Mesothelial cell of epicardium (in vitro differentiated cells): ENCODE measurements at places on chromosomes 3 and 15. TPM values are rescaled to one million over a fixed set of nuclear protein-coding genes. Genes with fewer than 3 reads are reported as not detected.
A peak's percentile ranks its signal among the peaks of the same experiment; 100 is the strongest.

Gene PAQR9
- total RNA-seq = 0.09 to 0.18 TPM in 2 of 3 replicates, not detected in the other

Gene WDR49
- total RNA-seq = 0.40 to 0.55 TPM (median 0.47 TPM) in 3 replicates

Gene IGF2BP2
- total RNA-seq = 191 to 201 TPM (median 191 TPM) in 3 replicates

Gene ZKSCAN7
- total RNA-seq = 18.9 to 20.5 TPM (median 19.6 TPM) in 3 replicates

Gene GP9
- not detected in 3 replicates for total RNA-seq

Gene MITF
- 6.9 to 8.2 TPM (median 7.0 TPM) in 3 replicates for total RNA-seq

Gene NR1I2
- 0.07 to 0.20 TPM (median 0.11 TPM) in 3 replicates for total RNA-seq

Gene C3orf80
- not detected in 3 replicates for total RNA-seq

Gene CYP1A2
- 0.09 TPM in 1 of 3 replicates, not detected in the others for total RNA-seq

- peaks cover 29% of the 10 kb centered on the region for H3K36me3 ChIP-seq
- peak overlapping the region; percentile 100 for H3K27ac ChIP-seq
- peaks cover 22% of the 10 kb centered on the region for H3K4me1 ChIP-seq
- no peaks in the 10 kb centered on the region for H3K27me3 ChIP-seq
- DNase-seq = no peak
Observed at GRCh38 chr3:9793161-9793781, 389 bp downstream of the ARPC4 start.

GRCh38 chr3:194346621-194347020 lies 4.5 kb downstream of the CPN2 start:
- H3K27ac ChIP-seq = no peak overlapping the region
- H3K36me3 ChIP-seq = no peaks in the 10 kb centered on the region
- H3K4me3 ChIP-seq = no peak overlapping the region
- peaks cover 5% of the 10 kb centered on the region for H3K4me1 ChIP-seq
- H3K27me3 ChIP-seq = peaks cover 15% of the 10 kb centered on the region

DNA sequence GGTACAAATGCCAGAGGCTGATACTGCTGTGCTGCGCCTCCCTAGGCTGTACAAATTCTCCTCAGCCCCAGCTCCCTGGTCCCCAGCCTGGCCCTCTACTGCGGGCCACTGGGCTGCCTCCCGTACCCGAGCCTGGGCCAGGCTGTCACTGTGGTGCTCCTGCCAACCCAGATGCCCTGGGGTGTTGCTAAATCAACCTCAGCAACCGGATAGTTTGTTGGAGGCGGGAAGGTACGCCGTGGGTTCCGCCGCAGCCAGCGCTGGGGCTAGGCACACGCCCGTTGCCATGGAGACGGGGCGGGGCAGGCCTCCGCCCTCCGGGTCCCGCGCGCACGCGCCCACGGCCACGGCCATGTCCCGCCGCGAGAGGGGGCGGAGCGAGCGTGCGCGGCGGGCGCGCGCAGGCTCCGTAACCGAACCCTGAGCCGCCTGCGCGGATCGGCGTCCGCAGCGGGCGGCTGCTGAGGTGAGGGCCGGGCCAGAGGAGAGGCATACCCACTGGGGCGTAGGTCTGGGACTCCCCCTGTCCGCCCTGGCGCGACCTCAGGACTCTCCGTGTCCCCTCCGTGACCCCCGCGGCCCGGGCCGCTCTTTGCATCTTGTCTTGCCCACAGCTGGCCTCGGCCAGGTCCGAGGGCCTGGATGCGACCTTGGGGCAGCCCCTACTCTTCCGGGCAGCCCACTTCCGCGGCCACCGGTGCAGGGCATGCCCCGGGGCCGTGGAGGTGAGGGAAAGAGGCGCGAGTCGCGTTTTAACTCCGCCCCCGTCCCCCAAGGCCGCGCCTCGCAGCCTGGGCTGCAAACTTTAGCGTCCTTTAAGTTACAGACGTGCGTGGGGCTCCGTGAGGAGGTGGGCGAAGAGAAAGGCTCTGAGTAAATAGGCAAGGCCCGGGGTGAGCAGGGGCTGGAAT lies at the start of gene TEX264:
TSS of gene TEX264 (plus strand) at position 430 of the 911 bp plus-strand sequence. CDS start 3,053 bp downstream, outside the sequence.
- peaks cover 3% of the 10 kb centered on the region for H3K36me3 ChIP-seq
- peaks cover 25% of the 10 kb centered on the region for H3K4me1 ChIP-seq
- peak within 1 kb of the TSS; percentile 79 for H3K4me3 ChIP-seq
- H3K27ac ChIP-seq = peak within 1 kb of the TSS; percentile 54
- H3K27me3 ChIP-seq = no peaks in the 10 kb centered on the region

DNA sequence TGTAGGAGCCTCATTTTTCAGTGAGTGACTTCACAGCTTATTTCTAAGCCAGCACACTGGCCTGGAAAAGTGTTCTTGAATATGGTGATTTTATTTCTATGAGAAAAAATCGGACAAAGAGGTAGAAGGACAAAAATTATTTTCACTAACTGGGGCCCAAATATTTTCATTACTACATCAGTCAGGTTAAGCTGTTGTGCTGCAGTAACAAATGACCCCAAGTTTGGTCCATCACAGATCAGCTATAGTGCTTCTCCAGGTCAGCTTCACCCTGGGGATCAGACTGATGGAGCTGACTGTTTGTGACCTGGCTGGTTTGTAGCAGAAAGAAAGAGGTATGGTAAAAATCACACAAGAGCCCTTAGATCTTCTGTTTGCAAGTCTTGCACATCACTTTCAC lies 97.9 kb upstream of the STT3B start:
- H3K36me3 ChIP-seq = peaks cover 10% of the 10 kb centered on the region
- H3K4me3 ChIP-seq = no peak overlapping the region
- DNase-seq = no peak
- no peaks in the 10 kb centered on the region for H3K27me3 ChIP-seq
- peaks cover 7% of the 10 kb centered on the region for H3K4me1 ChIP-seq

GRCh38 chr15:101233651-101234280 lies 18.1 kb downstream of the CHSY1 start:
- H3K27ac ChIP-seq = peak overlapping the region; percentile 45
- H3K36me3 ChIP-seq = peaks cover 45% of the 10 kb centered on the region
- no peaks in the 10 kb centered on the region for H3K27me3 ChIP-seq
- peaks cover 27% of the 10 kb centered on the region for H3K4me1 ChIP-seq

GRCh38 chr3:144549166-144549565 lies 577.5 kb downstream of the DIPK2A start:
- H3K4me3 ChIP-seq = no peak overlapping the region
- peaks cover 51% of the 10 kb centered on the region for H3K4me1 ChIP-seq
- peak overlapping the region; percentile 76 for H3K27ac ChIP-seq

DNA sequence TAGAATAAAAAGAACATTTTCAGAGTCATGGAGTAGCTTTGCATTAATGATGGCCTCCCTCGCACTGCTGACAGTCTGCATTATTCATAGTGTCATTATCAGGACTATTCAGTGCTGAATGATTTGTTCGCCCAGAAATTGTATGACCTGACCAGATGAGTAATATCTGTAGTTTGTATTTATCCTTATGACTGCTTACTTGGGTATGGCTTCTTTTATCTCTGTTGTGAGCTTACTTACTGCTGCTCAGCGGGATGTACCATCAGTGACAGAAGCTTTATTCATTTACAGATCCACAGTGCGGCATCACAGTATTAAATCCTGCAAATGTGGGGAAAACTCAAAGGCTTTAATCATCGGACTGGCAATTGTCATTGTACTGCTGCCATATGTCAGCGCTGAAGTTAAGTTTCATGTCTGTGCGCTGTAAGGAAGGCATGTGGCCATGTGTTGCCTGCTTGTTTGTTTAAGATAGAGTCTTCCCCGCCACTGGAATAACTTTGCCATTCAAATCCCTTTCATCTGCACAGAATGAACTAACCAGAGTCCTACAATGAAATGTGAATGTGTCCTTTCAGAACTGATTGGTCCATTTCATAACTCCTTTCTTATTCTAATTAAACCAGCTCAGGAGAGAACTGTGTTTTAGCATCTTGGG lies 262.2 kb downstream of the CHL1 start:
- H3K4me1 ChIP-seq = peaks cover 15% of the 10 kb centered on the region
- no peaks in the 10 kb centered on the region for H3K36me3 ChIP-seq

- no peaks in the 10 kb centered on the region for H3K4me1 ChIP-seq
- H3K27me3 ChIP-seq = peaks cover 33% of the 10 kb centered on the region
- H3K27ac ChIP-seq = no peak overlapping the region
- no peak for DNase-seq
Observed at GRCh38 chr15:77732514-77733335, 100.0 kb upstream of the LINGO1 start.

DNA sequence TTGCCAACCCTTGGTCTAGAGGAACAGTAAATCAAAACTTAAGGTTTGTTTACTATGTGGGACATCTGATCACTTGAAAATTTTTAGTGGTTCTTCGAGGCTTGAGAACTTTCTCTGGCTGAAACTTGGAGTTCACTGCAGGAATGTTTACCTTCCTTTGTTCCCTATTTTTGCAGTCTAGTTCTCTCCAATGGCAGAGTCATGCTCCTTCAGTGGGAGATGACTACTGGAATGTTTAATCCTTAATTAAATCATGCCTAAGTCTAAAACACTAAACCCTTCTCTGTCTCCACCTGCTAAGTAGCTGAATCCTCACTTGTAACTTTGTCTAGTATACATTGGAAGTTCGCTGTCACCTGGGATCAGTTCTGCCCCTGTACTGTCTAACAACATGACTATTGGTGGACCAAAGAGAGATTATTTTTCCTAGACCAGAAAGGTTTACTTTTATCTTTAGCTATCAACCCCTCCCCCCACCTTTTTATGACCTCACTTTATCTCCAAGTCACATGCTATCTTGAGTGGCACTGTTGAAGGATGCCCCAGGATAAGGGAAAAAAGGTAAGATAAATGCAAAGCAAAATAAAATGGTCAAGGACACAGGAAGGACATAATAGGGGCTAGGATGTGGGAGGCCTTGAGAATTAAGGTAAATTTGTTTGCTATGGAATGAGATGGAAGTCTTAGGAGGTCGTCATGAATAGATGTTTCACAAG lies 1.2 kb upstream of the ZNF609 start:
- no peaks in the 10 kb centered on the region for H3K36me3 ChIP-seq
- peak overlapping the region; percentile 95 for H3K27ac ChIP-seq
- no peaks in the 10 kb centered on the region for H3K27me3 ChIP-seq
- peaks cover 83% of the 10 kb centered on the region for H3K4me1 ChIP-seq
- no peak for DNase-seq

- peak overlapping the region; percentile 80 for H3K27ac ChIP-seq
- H3K27me3 ChIP-seq = no peaks in the 10 kb centered on the region
- no peak overlapping the region for H3K4me3 ChIP-seq
- no peaks in the 10 kb centered on the region for H3K36me3 ChIP-seq
- no peak for DNase-seq
- peaks cover 23% of the 10 kb centered on the region for H3K4me1 ChIP-seq
Observed at GRCh38 chr15:57031605-57032004, 113.2 kb downstream of the TCF12 start.

- H3K4me1 ChIP-seq = peaks cover 83% of the 10 kb centered on the region
- peak overlapping the region; percentile 34 for H3K27ac ChIP-seq
- H3K36me3 ChIP-seq = no peaks in the 10 kb centered on the region
- H3K27me3 ChIP-seq = no peaks in the 10 kb centered on the region
- H3K4me3 ChIP-seq = no peak overlapping the region
Observed at GRCh38 chr3:184596886-184597575, 35.4 kb downstream of the EPHB3 start.

DNA sequence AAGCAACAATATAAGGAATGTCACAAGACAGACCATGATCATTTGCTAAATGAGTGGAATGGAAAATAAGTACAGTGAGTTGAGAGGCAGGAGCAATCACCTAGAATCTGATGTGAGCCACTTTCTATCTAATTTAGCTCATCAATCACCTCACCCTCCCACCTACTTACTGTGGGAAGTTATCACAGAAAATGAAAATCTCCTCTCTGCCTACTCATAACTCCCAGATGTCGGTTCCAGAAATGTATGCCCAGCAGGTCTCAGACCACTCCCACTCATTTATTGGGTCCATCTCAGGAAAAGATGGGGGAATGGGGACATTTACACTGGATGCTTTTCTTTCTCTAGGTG lies 270.9 kb downstream of the FHIT start:
- peaks cover 21% of the 10 kb centered on the region for H3K4me1 ChIP-seq
- no peak for DNase-seq
- peak overlapping the region; percentile 75 for H3K27ac ChIP-seq
- no peaks in the 10 kb centered on the region for H3K27me3 ChIP-seq

GRCh38 chr3:182139627-182140357 lies 428.1 kb downstream of the SOX2 start:
- no peak for DNase-seq
- peaks cover 28% of the 10 kb centered on the region for H3K27me3 ChIP-seq
- peaks cover 2% of the 10 kb centered on the region for H3K4me1 ChIP-seq
- no peak overlapping the region for H3K27ac ChIP-seq
- no peak overlapping the region for H3K4me3 ChIP-seq

DNA sequence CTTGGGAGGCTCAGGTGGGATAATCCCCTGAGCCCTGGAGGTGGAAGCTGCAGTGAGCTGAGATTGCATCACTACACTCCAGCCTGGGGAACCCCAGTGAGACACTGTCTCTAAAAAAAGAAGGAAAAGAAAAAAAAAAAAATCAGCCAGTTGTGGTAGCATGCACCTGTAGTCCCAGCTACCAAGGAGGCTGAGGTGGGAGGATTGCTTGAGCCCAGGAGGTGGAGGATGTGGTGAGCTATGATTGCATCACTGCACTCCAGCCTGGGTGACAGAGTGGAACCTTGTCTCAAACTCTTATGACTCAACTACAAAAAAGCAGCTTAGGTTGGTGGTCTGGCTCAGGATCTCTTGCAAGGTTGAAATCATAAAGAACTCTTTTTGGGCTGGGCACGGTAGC lies 19.3 kb upstream of the GPX1 start:
- no peak overlapping the region for H3K27ac ChIP-seq
- no peaks in the 10 kb centered on the region for H3K27me3 ChIP-seq
- DNase-seq = no peak
- H3K4me1 ChIP-seq = peaks cover 4% of the 10 kb centered on the region
- H3K4me3 ChIP-seq = no peak overlapping the region
- H3K36me3 ChIP-seq = peaks cover 20% of the 10 kb centered on the region

GRCh38 chr3:141773676-141774075 lies 10.5 kb downstream of the GRK7 start:
- no peaks in the 10 kb centered on the region for H3K4me1 ChIP-seq
- no peak overlapping the region for H3K27ac ChIP-seq
- H3K4me3 ChIP-seq = no peak overlapping the region
- no peaks in the 10 kb centered on the region for H3K36me3 ChIP-seq
- no peaks in the 10 kb centered on the region for H3K27me3 ChIP-seq

DNA sequence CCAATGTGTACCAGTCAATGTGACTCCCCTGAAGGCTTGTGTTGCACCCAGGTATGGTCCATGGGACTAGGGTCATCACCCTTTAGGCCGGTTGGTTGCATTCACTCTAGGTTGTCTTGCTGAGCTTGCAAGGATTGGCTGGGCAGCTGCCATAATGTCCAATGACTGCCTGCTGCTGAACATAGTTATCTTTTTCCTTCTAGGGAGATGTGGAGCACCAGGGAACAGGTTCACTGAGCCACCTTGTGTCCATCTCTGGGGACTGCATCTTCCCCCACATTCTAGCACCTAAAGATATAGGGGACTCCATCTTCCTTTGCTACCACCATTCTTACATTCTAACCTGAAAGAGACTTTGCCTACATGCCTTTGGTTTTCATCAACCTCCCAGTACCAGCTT lies 580.4 kb upstream of the TBL1XR1 start:
- no peak for DNase-seq
- no peak overlapping the region for H3K27ac ChIP-seq
- H3K27me3 ChIP-seq = no peaks in the 10 kb centered on the region
- H3K36me3 ChIP-seq = no peaks in the 10 kb centered on the region
- H3K4me1 ChIP-seq = peaks cover 42% of the 10 kb centered on the region
